ENCODE measurements at places on chromosomes 12 and 14. TPM values are rescaled to one million over a fixed set of nuclear protein-coding genes. Genes with fewer than 3 reads are reported as not detected.
A peak's percentile ranks its signal among the peaks of the same experiment; 100 is the strongest.

DNA sequence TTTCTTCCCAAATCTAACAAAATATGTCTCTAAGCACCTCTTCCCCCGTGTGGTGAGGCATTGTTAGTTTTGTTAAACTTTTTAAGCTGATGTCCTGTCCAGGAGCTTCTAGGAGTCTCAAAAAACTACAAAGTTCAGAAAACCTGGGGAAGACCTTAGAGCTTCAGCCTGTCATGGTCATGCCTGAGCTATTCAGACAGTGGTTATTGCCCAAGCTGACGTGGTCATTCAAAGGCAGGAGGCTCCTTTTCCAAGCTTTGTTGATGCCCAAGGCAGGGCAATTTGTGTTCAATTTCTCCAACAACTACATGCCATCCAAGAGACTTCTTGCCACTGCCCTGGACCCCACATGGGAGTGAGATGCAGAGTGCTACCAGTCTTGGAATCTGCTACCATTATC is 5.8 kb upstream of the LYZ start:
- DNase-seq = no peak

- no peak for DNase-seq
Measured at GRCh38 chr14:105163040-105163742, 5.4 kb downstream of the JAG2 start.

- DNase-seq = peak; percentile 18
Measured at GRCh38 chr12:42790761-42791151, 201.2 kb upstream of the PRICKLE1 start.

GRCh38 chr14:36684946-36685345 is 23.3 kb downstream of the PAX9 start:
- DNase-seq = no peak

Gene KRT79
- not detected for total RNA-seq

DNA sequence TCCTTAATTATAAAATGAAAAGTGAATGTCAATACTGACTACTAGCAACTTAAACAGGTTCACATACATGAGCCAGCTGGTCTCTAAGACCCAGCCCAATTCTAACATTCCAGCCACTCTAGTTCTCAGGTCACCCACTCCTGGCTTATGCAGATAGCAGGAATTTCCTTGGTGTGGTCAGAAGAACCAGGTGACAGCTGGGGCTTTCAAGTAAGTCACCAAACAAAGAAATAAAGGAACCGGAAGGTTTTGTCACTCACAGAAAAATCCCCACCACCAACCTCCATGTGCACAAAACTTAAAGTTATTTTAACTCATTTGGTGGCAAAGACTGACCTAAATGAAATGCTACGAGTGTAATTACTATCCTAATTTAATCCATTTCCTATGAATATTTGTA is 129.6 kb upstream of the CDKN3 start:
- no peak for DNase-seq

DNA sequence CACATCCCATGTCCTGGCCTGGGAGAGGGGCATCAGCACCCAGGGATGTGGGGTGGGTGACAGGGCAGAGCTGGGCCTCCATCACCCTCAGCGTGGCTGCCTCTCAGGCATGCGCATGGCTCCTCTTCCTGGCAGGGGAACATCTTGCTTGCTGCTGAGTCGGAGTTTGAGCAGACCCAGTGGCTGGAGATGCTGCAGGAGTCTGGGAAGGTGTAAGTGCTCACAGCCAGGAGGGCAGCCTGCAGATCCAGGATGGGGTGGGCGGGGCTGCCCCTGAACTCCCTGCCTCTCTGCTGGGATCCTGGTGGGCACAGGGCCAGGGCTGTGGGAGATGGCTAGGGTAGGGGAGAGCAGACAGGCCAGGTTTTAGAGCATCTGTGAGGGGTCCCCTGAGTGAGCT is 16.2 kb downstream of the PLEKHD1 start:
- no peak for DNase-seq

DNA sequence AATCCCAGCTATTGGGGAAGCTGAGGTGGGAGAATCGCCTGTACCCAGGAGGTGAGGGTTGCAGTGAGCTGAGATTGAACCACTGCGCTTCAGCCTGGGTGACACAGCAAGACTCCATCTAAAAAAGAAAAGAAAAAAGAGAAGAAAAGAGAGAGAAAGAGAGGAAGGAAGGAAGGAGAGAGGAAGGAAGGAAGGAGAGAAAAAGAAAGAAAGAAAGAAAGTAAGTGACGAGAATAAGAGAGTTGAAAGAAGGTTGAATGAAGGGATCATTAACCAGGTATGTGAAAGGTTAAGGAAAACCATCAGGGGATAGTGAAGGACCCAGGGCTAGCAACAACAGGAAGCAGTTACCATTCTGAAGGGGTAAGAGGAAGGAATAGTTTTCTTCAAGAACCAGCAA is 4.2 kb upstream of the DTD2 start:
- no peak for DNase-seq

GRCh38 chr12:46184798-46185595 is 83.8 kb downstream of the SLC38A1 start:
- no peak for DNase-seq

- DNase-seq = no peak
Measured at GRCh38 chr14:79764323-79764722, 447.0 kb downstream of the DIO2 start.

- DNase-seq = no peak
Measured at GRCh38 chr12:30519535-30519934, 176.1 kb downstream of the IPO8 start.

Gene RARG
- total RNA-seq = 5.4 TPM

Gene TEX52
- total RNA-seq = not detected

DNA sequence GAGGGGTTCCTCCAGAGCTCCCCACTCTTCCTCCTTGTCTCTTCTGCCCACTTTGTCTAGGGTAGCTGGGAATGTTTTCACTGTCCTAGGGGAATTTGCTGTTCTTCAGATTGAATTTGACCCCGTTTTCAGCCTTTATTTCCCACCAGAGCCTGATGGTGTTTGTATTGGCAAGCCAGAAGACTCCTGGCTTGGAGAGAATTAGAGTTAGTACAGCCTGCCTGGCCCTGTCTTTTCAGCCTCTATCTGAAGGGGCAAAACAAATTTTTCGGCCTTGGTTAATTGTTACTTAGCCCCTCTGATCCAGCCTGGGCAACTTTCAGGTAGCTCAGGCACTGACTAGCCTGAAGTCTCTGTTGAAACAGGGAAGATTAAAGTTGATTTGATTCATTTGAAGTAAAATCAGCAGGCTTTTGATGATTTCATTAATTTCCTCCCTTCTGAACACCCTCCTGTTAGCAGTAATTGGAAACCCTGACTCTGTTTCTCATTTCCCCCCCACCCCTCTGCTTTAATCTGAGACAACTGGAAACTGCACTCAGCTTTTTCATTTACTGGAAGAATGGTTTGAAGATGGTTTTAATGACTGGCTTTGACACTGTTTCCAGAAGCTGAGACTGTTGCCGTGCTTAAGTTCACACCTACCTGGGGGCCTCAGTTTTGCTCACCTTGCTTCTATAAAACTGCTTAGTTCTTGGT is 63.3 kb downstream of the SUSD6 start:
- no peak for DNase-seq

Data from neural crest cell (in vitro differentiated cells).